AG04449 (cell line): ENCODE measurements at places on chromosomes 13 and 19.

DNA sequence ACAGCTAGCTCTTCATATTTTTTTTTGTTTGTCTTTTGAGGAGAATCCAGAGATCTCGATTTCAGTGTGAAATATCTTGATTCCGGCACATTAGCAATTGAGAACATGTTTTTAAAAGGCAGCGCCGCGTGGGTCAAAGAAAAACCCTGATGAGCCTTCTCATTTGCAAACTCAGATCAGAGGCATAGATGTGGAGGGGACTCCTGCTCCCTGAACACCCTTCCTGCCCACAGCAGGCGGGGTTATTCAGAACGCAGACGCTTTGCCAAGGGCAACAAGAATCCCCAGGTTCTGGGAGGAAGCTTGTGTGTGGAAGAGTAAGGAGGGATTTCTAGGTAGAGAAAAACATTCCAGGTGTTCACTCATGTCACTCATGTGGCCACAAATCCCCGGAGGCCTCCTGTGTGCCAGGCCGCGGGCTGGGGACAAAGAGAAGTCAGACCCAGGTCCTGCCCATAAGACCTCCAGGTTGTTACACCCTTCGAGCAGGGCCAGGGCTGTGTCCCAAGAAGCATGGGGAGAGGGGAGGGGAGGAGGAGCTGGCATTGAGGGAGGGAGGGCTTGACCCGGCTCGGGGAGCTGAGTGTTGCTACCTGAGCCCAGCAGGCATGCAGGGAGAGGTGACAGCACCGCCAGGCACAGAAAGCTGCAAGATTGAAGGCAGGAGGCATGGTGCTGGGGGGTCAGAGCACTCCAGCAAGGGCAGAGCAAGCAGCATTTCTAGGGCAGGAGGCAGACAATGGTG lies 15.9 kb upstream of the IGLON5 start:
- no peak for DNase-seq

DNA sequence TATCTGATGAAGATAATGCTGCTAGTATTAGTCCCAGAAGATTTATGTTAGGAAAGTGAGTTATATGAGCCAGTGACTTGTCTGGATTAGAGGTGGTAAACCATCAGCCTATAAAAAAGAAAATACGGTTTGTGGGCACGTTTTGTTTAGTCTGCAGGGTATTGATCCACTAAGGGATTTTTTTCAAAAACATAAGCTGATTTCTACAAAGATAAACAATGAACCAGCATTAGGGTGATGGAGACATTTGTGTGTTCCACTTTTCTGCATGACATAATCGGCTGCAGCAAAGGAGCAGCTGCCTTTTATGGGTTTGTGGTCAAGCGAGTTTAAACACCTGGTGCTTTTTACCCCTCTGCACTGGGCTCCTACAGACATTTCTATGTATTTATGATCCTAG lies 836.4 kb upstream of the GPC6 start:
- DNase-seq: no peak

DNA sequence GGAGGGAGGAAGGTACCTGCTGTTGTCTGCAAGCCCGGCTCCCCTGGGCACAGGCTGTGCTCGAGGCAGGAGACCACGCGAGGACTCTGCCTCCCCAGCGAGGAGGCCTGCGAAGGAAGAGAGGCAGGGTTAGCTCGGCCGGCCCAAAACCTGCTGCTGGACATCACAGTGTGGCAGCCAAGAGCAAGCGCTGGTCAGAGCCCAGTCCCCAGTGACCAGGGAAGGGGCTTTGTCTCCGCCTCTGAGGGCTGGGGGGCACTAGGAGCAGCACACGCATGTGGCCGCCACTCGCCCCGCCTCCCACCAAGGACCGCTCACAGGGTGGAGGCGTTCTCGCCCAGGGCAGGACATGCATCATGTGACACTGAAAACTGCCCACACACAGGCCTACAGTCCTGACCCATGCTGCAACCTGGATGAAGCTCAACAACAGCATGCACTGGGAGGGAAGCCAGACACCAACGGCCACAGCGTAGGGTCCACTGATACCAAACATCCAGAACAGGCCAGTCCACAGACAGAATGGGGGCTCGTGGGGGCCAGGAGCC lies 8.5 kb downstream of the MIER2 start:
- DNase-seq: no peak

GRCh38 chr19:40371802-40372122 lies 18.2 kb downstream of the HIPK4 start:
- DNase-seq: no peak

- DNase-seq: peak; percentile 42
Observed at GRCh38 chr13:45658586-45659235, 43.2 kb upstream of the ERICH6B start.

DNA sequence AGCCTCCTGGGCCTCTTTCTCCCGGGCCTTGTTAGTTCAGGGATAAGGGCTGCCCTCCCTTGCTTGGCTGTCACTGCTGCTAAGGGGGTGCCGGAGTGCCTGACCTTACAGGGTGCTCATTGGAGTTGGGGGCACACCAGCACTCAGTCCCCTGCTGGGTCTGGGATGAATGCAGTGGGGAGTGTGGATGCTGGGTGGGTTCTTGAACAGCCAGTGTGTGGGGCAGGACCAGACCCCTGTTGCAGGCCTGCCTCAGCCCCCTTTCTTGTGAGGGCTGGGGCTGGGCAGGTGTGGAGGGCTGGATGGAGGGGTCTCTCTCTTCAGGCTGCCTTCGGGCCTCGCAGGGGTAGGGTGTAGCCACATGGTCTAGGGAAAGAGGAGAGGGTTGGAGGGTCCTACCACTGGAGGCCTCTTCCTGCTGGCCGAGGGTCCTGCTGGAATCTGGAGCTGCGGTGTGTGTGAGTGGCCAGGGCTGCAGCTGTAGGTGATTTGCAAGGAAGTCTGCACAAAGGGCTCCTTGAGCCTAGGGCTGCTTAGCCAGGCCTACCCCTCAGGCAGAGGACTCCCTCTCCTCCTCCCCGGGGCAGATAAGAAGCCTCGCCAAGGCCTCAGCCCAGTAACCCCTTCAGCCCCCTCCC lies 3.2 kb downstream of the CEBPA start:
- no peak for DNase-seq

DNA sequence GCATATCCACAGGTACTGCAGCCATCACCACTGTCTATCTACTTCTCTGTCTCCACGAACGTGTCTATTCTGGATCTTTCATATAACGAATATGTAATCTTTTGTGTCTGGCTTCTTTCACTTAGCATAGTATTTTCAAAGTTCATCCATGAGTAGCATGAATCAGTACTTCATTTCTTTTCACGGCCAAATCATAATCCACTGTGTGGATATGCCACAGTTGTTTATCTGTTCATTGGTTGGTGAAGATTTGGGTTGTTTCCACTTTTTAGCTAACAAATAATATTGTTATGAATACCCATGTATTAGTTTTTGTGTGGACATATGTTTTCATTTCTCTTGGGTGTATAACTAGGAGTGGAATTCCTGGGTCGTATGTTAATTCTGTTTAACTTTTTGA lies 14.4 kb downstream of the RGCC start:
- no peak for DNase-seq

DNA sequence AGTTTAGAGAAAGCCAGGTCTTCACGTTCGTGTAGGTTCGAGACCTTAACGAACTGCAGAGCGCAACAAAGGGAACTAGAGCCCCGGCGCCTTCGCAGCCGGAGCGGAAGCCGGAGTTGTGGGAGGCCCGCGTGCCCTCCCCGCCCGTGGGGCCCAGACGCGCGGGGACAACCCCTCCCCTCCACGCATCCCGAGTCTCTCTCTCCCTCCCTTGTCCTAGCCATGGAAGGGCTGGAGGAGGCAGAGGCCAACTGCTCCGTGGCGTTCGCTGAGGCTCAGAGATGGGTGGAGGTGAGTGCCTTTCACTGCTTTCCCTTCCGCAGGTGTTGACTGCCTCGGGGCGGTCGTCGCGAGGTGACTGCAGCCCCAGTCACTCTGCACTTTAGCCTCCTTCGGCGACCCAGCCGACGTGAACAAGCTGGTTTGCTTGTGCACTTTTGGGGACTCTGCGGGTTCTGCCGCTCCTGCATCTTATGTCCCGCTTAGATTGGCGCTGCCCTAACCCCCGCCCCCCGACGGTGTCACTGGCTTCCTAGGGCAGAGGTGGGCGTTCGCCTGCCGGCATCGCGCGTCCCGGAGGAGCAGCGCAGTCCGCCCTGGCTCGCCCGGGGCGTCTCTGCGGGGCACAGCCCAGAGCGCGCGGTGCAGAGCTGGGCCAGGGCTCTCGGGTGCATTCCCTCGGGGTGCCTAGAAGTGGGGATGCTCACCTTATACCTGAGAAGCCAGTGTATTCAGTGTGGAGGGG lies 478 bp downstream of the LMO7 start:
- DNase-seq: no peak

- no peak for DNase-seq
Observed at GRCh38 chr19:18274781-18275356, 617 bp upstream of the IQCN start.

- DNase-seq: no peak
Observed at GRCh38 chr19:41194157-41194552, 1.1 kb downstream of the CYP2S1 start.

DNA sequence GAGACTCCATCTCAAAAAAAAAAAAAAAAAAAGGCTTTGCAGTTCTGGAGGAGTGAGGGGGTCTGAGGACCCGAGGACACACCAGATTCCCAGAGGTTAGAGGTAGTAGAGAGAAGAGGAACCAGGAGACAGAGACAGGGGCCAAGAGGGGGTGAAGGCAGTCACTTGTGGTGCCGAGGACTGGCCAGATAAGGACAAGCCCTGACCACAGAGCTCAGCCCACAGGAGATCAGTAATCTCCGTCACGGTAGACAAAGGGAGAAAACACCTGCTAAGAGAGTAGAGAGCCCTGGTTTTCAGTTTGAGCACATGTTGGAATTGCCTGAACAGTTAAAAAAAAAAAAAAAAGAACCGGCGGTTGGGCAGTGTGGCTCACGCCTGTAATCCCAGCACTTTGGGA lies 1.7 kb upstream of the PRAM1 start:
- DNase-seq: no peak

DNA sequence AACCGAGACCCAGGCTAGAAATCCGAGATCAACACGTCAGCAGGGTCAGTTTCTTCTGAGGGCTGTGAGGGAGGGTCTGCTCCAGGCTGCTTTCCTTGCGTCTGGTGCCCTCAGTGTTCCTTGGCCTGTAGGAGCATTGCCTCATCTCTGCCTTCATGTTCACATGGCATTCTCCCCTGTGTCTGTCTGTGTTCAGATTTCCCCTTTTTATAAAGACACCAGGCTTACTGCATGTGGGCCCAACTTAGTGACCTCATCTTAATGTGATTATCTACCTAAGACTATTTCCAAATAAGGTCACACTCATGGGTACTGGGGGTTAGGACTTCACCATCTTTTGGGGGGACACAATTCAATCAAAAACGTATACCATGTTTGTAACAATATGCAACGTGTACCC lies 57.2 kb upstream of the C1QTNF9 start:
- no peak for DNase-seq

- DNase-seq: no peak
Observed at GRCh38 chr19:6457958-6458694, 1.5 kb downstream of the SLC25A23 start.

DNA sequence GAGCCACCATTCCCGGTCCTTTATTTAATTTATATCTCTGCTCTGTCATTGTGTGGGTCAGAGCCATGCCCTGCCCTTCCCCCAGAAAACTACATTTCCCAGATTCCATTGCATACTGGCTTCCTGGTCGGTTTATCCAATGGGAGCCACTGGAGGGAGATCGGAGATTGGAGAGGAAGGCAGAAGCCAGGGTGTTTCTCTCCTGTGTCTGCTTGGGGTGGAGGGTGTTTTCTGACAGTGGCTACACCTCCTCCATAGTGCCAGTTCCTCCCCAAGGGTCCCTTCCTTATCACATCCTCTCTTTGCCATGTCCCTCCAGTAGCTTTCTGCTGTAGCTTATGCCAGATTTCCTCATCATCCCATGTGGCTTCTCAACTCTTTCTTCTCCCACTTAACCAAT lies 19.0 kb downstream of the OLFM2 start:
- DNase-seq: no peak

DNA sequence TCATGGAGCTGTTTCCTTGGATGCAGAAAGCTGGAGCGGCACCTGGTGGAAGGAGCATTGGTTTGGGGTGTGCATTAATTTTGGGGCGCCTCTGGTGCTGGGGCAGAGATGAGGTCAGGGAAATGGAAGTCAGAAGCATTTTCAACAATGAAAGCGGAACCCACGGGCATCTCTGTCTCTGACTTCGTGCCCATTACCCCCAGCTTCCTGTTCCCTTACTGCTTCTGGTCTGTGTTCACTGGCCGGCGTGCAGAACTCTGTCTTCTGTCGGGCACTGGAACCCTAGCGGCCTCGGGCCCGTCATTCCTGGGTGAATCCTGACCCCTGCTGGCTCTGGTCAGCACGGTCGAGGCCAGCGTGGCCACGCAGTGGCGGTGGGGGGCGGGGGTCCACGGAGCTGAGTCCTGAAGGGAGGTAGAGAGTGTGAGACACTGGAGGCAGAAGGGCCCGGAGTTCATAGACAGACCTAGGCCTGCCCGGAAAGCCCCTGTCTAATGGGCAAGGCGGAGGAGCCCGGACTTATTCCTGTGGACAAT lies 7.9 kb upstream of the LINGO3 start:
- DNase-seq: no peak

GRCh38 chr19:6074709-6075403 lies 35.4 kb downstream of the RFX2 start:
- DNase-seq: no peak

DNA sequence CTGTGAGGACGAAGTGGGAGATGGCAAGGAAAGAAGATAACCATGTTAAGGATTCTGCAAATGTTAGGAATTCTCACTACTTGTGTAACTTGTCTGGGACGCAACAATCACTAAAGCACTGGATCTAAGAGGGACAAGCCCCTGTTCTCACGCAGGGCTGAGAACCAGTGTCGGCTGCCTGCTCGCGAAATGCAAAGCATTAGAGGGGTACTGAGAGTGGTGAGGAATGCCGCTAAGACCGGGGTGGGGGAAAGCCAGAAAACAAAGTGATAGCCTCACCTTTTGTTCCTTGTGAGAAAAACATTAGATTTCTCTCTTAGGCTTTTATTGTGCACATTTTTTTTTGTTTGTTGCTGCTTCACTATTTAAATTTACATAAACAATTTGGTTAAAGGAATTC lies 241.9 kb downstream of the ABCC4 start:
- no peak for DNase-seq

GRCh38 chr13:91359631-91360030 lies 12.1 kb downstream of the MIR17HG start:
- DNase-seq: no peak

DNA sequence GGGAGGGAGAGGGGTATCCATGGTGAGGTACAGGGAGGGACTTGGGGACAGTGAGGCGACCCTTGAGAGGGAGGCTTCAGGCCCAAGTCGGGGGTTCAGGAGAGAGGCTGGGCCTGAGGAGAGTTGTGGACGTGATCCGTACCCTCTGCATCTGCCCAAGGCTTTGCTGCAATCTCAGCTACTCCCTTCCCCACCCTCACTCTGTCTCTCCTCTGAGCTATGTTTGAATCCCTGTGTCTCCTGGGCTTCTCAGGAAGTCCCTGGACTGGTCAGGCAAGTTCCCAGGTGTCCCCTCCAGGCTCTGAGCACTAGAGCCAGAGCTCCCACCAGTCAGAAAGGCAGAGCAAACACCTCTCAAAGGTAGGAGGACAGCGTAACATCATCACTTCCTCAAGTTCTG lies 1.8 kb downstream of the LIN37 start:
- no peak for DNase-seq

- DNase-seq: no peak
Observed at GRCh38 chr19:35514282-35514809, 897 bp upstream of the DMKN start.
